NCI-H524 (cell line): ENCODE measurements at places on chromosomes 13 and 19.
A peak's percentile ranks its signal among the peaks of the same experiment; 100 is the strongest.

GRCh38 chr19:9041023-9041422 lies 30.8 kb upstream of the MUC16 start:
- no peak for DNase-seq

DNA sequence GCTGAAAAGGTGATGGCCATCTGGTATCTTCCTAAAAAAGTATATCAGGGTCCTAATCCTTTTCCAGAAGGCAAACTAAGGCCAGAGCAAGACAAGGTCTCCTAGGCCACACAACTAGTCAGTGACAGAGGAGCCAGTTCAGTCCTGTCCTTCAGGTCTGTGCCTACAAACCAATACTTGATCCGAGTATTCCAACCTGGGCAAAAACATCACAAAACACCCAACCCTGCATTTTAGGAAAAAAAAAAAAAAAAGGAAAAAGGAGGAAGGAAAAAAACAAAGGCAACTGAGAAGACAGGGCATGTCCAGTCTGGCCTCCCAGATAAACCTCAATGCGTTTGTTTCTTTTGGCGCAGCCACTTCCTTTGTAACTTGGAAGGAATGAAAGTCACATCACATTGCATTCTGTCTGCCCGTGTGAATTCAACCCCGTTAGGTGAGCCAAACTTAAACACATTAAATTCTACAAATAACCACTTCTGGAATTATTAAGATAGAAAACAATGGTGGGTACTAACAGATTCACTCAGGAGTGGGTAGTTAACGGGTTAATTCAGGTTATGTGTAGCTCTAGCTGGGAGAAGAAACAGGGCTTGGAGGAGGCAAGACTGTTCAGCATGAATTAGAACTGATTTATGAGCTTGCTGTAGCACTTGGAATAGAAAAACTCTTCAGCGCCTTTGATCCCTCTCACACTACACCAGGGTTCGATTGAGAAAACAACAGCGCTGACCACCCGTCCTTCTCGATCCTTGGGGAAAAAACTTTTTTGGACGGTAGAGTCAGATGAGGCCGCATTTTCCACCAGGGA lies 43.0 kb upstream of the HNRNPA1L2 start:
- DNase-seq: no peak

DNA sequence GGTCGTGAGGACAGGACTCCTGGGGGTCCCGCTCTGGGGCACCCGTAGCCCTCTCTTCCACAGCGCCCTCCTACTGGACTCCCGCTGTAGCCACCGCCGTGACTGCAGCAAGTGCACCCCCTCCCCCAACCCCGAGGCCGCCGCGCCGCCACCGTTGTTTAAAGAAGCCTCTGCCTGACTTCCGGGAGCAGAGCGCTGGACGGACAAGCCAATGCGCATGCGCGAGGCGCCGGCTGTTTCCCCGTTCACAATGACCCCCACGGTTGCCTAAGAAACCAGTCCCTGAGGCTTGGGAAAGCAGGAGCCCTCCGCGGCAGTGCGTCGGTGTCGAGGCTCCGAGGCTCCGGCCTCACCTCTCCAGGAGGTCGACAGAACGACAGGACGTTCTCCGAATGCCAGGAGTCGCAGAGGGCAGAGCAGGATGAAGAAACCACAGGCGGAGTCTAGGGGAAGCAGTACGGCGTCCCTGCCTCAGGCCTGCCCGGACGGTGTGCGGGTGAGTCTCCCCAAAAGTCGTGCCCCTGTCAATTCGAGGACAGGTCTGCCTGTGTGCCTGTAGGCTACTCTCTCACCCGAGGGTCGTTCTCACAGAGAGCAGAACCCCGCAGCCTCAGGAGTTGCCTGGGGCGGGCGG lies 70.5 kb upstream of the ZNF420 start:
- no peak for DNase-seq

- no peak for DNase-seq
Observed at GRCh38 chr19:4075373-4075772, 8.7 kb upstream of the ZBTB7A start.

- DNase-seq: no peak
Observed at GRCh38 chr13:52053460-52053859, 29.0 kb downstream of the UTP14C start.

DNA sequence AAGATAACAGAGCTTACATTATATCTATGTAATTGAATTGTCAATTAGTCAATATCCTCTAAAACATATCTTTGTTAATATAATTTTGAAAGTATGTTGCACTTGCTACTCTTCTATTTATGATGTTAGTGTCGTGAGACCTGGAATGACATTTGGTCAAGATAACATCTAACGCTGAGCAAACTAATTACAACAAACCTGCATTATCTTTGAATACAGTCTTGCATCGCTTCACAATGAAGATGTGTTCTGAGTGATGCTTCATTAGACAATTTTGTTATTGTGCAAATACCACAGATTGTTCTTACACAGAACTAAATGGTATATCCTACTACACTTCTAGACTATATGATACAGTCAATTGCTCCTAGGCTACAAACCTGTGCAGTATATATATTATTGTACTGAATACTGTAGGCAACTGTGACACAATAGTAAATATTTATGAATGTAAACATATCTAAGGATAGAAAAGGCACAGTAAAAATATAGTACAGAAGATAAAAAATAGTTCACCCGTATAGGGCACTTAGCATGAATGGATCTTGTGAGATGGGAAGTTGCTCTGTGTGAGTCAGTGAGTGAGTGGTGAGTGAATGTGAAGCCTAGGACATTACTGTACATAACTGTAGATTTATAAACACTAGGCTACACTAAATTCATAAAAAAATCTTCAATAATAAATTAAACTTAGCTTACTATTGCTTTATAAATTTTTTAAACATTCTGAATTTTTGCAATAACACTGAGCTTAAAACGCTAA lies 1773.8 kb downstream of the PCDH9 start:
- DNase-seq: no peak

GRCh38 chr13:44703371-44703770 lies 127.2 kb upstream of the TSC22D1 start:
- DNase-seq: no peak

GRCh38 chr13:39375601-39376000 lies 227.4 kb downstream of the LHFPL6 start:
- DNase-seq: no peak

GRCh38 chr19:43688059-43688701 lies 18.2 kb upstream of the PLAUR start:
- no peak for DNase-seq

GRCh38 chr19:57363688-57364181 lies 384 bp downstream of the TRAPPC2B start:
- DNase-seq: peak; percentile 33

DNA sequence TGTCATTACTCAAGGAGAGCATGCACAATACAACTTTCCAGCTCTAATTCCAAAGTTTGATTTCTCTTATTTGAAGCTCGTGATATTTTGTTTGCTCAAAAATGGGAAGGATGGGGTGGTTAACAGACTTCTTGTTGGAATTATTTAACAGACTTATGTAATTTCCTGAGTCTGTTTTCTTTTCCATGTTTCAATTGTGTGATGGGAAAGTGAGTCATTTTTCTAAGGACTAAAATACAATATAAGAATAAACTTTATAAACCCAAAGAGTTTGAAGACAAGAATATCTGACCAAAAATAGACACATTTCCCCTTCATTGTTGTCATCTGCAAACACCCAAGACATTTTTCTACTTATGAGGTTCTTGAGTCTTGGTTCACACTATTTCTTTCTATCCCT lies 211.8 kb upstream of the SLITRK5 start:
- no peak for DNase-seq

DNA sequence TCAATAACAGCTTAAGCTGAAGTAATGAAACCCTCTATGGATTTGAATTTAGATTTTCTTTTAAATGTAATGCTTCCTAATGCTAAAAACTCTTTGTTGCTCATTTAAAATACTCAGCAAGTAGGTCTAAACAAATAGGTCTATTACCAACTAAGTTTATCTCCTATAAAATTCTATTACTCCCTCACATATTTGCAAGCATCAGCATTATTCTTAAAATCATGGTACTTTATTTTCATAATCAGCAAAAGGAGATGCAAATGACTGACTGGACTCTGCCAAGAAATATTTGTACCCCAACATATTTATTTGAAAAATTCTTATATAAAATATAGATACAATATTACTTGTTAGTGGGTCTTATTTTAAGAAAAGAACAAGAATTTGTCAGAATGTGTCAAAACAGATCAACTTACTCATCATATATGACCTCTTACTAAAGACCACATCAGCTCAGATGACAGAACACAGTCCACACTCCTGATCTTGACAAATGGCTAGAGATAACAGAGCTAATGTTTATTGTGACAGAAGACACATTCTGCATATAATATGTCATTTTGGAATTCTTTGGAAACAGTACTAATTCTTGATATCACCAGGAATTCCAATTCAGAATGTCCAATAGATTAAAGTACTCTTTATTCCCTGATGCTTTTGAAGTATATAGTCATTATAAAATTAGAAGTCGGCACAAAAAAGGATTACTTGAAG lies 704.6 kb upstream of the PCDH9 start:
- no peak for DNase-seq

GRCh38 chr13:42324704-42325103 lies 52.8 kb downstream of the AKAP11 start:
- DNase-seq: no peak

GRCh38 chr13:32255724-32256109 lies 59.4 kb downstream of the ZAR1L start:
- no peak for DNase-seq

DNA sequence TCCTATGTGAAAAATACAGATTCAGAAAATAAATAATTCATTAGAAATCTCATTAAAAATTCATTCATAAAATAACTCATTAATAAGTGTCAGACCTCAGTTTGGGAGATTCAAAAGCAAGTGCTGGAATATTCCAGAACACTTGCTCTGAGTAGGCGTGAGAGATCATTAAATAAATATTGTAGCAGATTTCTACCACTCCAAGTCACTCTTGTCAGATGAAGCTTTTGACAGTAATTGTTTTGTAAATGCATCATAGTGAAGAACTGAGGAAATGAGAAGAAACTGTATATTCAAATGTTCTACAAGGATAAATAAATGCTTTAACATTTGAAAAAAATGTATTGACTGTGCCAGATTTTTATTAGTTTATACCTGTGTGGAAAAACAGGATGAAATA lies 1228.1 kb downstream of the SLITRK1 start:
- no peak for DNase-seq

GRCh38 chr13:23739596-23739995 lies 149.6 kb downstream of the MIPEP start:
- no peak for DNase-seq

DNA sequence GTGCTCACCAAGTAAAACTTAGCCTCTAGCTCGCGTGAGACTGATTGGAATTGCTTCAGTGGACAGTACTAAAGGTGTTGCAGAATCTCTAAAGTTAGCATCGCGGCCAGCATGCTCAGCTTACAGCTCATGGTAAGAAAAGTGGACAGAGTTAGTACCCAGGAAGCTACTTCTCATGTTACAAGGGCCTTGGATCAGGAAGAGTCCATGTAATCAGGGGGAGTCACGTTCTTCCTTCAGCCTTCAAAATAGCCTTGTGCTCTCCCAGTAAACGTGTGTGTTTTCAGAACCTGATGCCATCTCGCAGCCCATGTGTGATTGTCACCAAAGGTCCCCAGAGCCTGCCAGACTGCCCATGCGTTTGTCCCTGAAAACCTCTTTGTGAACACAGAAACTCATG lies 195.8 kb upstream of the RNF113B start:
- no peak for DNase-seq

- DNase-seq: no peak
Observed at GRCh38 chr13:34654647-34655046, 287.4 kb upstream of the NBEA start.

DNA sequence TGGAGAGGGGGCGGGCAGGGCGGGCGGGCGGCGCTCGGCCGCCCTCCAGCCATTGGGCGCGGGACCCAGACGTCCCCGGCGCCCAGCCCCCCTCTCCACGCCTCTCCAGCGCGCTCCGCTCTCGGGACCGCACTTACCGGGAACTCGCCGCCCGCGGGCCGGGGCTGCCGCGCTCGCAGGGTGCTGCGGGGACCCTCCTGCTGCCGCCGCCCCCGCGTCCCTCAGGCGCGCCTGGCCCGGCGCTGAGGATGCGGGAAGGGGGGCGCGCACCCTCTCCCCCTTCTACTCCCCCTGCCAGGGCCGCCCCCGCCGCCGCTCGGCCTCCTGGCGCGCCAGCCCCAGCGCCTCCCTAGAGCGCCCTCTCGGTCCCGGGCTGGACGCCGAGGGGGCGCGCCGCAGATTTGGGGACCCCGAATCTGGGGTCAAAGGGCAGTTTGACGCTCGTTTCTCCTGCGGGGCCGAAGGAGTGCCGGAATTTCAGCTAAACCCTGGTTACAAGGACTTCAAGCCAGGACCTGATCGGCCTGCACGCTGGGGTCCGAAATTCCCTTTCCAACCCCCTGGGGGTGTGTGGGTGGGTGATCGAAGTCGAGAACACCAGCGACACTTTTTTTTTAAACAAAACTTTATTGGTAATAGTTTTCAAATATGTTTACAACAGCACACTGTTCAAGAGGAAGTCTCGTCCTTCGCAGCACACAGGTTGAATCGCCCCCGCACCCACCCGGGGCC lies 696 bp upstream of the SAMD1 start:
- peak; percentile 42 for DNase-seq

DNA sequence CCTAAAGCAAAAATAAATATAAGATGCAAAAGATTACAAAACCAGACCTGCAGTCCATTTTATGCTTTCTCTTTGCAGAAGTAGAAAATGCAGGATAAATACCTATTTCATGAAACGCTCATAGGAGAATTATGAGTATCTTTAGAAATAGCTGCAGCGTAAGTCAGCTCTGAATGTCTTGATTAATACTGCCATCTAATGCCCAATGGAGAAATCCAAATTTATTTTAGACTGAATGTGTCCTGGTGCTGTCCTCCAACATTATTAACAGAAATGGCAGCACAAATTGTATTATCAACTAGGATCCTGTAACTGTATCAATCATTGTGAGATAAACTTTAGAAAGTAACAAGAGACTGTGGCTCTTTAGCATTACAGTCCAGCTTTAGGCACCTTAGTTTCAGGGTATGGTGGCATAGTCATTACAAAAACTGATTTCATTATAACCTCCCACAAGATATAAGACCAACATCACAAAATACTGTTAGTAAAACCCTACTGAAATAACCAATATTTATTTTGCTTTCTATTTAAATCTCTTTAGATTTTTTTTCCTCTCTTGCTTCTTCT lies 162.1 kb upstream of the MIR17HG start:
- DNase-seq: peak; percentile 34

- peak; percentile 70 for DNase-seq
Observed at GRCh38 chr19:2391118-2391725, 31.2 kb downstream of the TMPRSS9 start.

GRCh38 chr13:114064450-114065140 lies 67.8 kb downstream of the RASA3 start:
- no peak for DNase-seq

GRCh38 chr13:112522578-112522977 lies 65.4 kb downstream of the TUBGCP3 start:
- no peak for DNase-seq

- no peak for DNase-seq
Observed at GRCh38 chr13:107819071-107819470, 396.3 kb downstream of the LIG4 start.

DNA sequence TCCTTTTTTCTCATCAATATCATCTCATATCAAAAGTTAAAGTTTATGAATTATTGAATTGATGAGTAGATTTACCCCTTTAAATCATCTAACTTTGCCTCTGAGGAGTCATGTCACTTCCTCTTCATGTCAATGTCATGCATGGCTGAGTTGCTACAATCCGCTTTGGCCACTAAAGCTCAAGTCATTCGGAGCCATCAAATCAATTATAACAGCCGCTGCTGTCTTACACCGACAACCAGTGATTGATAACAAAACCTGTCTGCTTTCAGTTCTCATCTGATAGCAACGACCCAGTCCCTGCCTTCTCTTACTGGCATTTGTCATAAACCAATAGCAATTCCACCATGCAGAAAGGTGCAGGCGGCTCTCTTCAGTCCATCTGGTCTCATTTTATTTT lies 429.3 kb downstream of the DIAPH3 start:
- no peak for DNase-seq
